ENCODE measurements at places on chromosomes 7 and 10.

- DNase-seq, result no peak
Observed at GRCh38 chr10:117545141-117546019, 2.8 kb downstream of the EMX2 start.

- no peak for DNase-seq
Observed at GRCh38 chr7:128886391-128887168, 23.9 kb downstream of the ATP6V1F start.

DNA sequence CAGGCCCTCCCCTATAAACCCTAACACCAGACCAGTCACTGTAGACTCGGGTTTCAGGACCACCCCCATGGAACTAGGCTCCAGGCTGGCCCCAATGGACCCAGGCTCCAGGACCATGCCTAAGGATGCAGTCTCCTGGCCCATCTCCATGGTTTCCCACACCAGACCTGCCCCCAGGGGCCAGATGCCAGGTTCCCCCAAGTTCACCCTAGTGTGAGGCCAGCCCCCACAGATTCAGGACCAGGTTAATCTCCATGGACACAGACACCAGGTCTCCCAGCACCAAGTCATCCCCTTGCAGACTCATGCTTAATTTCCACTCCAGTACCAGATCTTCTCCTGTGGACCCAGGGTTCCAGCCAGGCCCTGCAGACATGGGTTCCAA is 103.8 kb upstream of the LANCL2 start:
- no peak for DNase-seq

DNA sequence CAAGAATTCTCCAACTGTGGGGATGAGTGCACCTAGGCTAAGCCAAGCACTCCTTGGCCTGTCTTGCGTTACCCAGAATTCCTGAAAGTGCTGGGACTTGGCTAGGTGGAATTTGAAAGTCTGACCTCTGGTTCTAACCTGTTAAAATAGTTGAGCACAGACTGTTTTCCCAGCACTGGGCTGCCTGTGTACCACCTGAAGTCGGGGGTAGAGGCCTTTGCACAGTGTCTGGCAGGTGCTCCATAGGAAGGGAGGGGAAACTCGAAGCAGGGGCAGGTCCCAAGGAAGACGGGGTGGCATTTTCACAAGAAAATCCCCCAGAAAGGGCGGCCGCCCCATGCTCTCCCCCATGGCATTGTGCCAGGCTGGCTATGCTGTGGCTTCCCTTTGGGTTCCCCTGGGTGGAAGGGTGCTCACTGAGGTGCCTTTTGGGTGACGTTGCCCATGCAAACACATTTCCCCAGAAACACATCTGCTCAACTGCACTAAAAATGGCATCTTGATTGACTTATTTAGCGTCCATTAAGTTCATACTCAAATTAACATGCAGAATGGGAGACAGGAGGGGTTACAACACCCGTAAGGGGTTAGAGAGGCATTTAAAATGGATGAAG is 62.9 kb downstream of the SYPL1 start:
- DNase-seq, result no peak

DNA sequence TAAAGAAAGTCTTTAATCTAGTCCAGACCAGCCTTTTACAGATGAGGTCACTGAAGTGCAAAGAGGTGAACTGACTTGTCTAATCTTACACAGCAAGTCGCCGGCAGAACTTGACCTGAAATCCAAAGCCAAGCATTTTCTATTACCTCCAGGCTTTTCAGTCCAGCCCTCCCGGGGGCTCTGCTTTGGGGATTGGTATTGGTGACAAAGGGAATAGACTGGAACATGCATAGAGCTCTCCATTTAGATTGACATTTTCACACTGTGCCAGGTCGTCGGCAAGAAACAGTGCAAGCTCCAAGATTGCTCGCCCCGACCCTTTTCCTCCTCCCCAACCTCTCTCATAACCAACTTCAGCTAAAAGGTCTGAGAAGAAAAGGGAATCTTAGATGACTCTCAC is 42.2 kb upstream of the MTPAP start:
- DNase-seq, result no peak

DNA sequence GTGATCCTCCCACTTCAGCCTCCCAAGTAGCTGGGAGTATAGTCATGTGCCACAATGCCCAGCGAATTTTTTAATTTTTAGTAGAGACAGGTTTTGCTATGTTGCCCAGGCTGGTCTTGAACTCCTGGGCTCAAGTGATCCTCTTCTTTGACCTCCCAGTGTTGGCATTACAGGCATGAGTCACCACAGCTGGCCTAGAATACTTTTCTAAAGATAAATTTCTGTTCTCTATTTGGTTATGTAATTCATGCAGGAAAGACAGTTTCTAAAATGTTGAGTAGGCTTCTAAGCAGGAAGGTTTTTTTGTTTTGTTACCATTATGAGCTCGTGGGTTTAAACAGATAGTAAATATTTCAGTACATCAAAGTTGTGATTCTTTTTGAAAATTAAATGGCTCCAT is 5.0 kb downstream of the RBAK start:
- DNase-seq, result no peak

DNA sequence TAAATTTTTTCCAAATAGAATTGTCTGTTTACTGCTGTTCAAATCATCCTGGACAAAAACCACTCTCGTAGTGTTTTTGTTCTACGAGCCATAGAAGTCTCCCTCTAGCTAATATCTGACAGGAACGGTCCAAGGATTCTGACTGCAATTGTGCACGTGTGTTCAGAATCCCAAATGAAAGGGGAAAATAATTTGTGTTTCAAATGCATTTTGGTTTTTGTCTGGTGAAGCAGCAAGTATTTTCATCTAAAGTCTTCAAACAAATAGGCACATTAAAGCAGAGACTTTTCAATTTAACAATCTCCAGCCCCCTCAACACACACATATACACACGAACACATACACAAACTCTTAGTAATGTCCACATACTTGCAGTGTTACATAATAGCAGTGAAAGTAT is 475 bp downstream of the NEUROD6 start:
- no peak for DNase-seq

DNA sequence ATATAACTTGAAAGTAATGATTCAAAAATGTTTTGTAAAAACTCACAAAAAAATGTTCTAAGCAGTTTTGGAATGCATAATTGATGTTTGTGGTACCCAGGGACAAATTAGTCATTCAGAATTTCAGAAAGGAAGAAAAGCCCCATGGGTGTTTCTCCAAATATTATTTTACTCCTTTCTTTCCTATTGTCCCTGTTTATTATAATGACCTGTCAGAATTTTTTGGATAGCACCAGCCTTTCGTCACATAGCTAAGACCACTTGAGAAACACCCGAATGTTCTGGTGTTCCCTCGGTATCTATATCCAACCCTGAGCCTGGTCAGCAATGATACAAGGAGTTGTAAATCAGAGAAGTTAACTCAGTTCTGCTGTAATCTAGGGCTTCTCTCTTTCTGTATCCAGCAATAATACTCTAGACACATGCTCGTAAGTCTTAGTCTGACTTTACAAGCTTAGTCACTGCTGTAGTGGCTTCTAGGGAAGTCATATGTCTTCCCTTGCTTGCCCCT is 64.8 kb upstream of the MEOX2 start:
- DNase-seq, result no peak

DNA sequence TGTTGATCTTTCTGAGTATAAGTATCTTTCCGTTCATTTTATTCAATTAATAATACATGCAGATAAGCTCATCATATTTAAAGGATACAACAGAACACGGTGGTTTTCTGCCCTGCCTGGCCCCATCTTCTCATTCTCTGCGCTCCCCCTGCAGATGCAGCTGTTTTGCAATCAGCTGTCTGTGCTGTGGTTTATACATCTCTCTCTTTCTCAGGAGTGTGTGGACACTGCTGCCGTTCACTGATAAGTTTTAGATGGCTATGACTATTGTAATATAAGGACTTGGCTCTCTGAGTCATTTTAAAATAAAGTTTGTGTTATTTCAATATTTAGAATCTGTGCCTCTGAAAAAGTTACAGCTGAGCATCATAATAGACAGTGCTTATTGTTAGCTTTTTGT is 54.5 kb downstream of the CUL1 start:
- DNase-seq, result no peak

- no peak for DNase-seq
Observed at GRCh38 chr10:8150401-8150905, 96.0 kb downstream of the GATA3 start.

DNA sequence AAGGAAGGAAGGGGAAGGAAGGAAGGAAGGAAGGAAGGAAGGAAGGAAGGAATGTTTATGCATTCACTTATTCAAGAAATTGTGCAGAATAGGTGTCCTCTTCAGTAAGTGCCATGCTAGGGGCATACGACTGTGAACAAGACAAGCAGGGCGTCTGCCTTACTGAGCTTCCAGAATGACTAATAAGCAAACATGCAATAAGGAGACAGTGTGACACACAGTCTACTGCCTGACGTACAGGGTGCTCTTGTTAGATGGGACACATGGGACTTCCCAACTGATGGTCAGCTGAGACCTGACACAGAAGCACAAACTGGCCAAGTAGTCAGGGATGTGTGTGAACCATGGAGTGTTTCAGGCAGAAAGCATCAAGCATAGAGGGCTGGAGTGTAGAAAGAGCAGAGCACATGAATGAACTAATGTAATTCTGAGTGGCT is 18.2 kb downstream of the DNAJC12 start:
- no peak for DNase-seq

DNA sequence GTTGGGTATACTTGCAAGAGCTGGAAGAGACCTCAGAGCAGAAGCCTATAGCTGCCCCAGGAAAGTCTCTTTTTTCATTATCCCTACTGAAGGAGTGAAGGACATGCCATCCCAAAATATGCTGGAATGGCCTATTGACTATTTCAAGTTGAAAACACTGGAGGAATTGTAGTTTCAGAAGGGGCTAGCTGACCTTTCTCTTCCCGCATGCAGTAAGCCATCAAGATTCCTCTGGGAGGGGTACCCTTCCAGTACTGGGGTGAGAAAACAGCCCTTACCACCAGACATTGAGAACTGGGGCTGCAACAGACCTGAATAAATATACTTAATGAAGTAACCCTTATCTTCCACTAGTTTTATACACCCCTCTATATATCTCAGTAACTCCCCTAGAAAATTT is 41.7 kb downstream of the CHCHD3 start:
- DNase-seq, result no peak

DNA sequence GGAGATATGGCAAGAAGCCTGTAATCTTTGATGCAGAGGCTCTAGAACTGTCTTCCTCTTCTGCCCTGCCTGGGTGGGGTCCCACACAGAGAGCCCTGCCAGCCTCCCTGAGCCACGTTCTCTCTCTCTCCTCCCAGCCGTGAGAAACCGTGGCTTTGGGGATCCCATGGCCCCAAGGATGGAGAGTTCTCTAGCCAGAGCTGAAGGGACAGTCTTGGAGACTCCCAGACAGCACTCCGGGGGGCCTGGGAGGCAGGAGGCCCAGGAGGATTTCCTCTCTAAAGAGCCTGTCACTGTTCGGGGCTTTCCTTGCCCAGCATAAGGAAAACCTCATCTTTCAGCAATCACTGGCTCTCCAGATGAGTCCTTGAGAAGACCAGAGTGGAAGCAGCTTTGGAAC is 227.1 kb downstream of the ARHGAP12 start:
- no peak for DNase-seq

DNA sequence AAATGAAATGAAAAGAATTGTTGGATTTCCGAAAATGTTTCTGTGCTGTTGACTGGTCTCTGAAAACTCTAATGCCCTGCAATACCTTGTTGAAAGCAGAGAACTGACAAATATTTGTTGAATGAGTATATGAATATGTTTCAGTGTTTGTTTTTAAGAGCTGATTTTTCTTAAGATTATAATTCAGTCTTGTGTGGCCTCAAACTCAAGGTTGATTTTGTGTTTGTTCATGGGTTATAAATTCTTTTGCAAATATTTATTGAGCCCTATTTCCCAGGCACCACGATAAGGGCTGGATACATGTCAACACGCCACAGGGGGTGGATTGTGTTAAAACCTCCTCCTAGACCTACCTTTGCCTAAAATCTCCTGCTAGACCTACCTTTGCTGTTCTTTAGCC is 203.9 kb upstream of the PLPP4 start:
- no peak for DNase-seq

DNA sequence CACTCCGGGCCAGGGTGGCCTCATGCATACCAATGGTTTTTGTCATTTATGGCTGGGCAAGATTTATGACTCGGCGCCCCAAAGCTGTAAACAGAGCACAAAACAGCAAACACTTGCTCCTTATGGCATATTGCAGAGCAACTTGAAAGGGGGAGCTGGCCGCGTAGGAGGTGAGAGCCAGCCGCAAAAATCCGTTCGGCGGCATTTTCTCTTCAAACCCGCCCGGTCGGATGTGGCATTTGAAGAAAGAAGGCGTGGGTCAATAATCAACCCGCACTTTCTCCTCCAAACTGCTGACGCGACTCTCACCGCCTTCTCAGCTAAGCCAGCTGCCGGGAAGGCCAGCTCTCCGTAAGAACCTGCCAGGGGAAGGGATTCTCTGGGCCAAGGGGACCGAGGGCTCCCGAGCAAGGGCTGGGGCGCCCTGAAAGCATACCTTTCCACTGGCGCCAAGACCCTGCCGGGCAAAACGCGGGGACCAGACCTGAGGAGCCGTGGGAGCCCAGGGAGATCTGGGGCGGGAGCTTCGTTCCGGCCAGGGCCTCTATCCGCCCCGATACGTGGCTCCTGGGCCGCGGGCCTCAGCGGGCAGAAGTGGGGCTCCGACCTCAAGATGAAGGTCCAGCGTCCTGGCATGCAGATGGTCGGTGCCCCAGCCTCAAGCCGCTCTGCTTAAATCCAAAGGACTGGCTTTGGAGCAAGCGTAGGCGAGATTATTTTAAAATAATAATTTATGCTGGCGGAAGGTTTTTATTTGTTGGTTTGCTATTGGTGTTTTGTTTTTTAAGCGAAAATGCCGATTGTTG is 12.9 kb upstream of the HOXA2 start:
- DNase-seq, result no peak

GRCh38 chr10:101131962-101132635 is 999 bp downstream of the TLX1 start:
- no peak for DNase-seq

DNA sequence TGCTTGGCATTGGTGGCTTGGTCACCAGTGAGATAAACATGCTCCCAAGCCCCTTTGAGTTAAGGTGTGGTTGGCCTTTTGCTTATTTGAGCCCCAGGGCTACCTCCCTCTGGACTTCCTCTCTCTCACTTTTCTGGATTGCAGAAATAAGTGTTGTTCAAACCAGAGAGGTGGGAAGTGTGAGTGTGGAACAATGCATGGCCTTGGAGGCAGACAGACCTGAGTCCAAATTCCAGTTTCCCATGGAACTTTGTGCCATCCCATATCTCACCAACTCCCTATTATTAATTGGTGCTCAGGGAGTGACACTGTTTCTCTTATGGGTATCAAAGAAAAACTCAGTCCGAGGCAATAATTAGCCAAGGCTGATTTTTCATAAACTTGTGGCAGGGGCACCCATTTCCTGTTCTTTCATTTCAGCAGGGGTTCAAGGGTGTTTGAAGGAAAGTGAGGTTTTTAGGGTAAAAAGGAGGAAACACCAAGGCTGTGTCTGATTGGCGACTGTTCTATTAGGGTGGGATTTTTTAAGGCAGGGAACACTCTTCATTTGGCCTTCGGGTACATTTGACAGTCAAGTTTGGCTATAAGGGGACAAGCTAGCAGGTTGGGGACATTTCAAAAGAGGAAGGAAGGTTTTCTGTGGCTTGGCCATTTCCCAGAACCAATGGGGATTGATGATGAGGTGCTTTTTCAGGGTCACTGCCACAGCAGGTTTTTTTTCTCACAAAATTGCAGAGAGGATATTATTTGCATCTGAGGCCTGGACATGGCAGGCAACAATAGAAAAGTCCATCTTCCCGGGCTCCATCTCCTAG is 148.8 kb upstream of the NPY start:
- no peak for DNase-seq
